ENCODE measurements at places on chromosomes 3 and 15. TPM values are rescaled to one million over a fixed set of nuclear protein-coding genes. Genes with fewer than 3 reads are reported as not detected.

NRG4 gene
- not detected for total RNA-seq

SIN3A gene
- total RNA-seq, result 32.5 TPM

GOLGA6D gene
- total RNA-seq, result not detected

TMEM207 gene
- not detected for total RNA-seq

PRICKLE2 gene
- 9.6 TPM for total RNA-seq

NR1I2 gene
- total RNA-seq, result not detected

HDC gene
- not detected for total RNA-seq

CCNB2 gene
- 25.7 TPM for total RNA-seq

SENP8 gene
- total RNA-seq, result 5.0 TPM

All from MCF 10A (cell line).